Mucosa of gallbladder (tissue), 1 donor: ENCODE measurements at places on chromosomes 12 and 14. TPM values are rescaled to one million over a fixed set of nuclear protein-coding genes. Genes with fewer than 3 reads are reported as not detected.
A peak's percentile ranks its signal among the peaks of the same experiment; 100 is the strongest.

RTN1 gene
- 46.0 TPM for total RNA-seq

GPR135 gene
- total RNA-seq: 3.4 TPM

IFNG-AS1 gene
- total RNA-seq: not detected

CPNE6 gene
- total RNA-seq: 2.2 TPM

SOX5 gene
- 15.0 TPM for total RNA-seq

NOVA1 gene
- total RNA-seq: 18.7 TPM

- no peak for DNase-seq
These were observed 14.1 kb downstream of the CCDC63 start for GRCh38 chr12:110860833-110861296.

- DNase-seq: no peak
These were observed 368.1 kb upstream of the FOXG1 start for GRCh38 chr14:28398506-28398905.

DNA sequence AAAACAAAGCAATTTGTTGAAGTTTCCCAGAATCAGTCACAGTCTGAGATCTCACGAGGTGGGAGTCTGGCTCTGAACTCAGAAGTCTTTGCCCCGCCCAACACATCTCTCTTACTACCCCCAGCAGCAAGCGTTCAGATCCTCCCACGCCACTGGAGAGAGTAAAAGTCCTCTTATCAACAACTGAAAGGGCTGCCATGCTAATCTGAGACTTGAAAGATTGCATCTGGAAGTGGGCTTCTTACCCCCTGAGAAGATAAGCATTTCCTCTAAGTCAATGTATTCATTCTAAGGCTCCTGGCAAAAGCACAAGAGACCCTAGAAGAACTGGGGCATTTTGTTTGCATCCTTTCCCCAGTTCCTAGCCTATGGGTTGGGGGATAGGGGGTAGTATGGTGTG lies 34.1 kb upstream of the STON2 start:
- DNase-seq: no peak

DNA sequence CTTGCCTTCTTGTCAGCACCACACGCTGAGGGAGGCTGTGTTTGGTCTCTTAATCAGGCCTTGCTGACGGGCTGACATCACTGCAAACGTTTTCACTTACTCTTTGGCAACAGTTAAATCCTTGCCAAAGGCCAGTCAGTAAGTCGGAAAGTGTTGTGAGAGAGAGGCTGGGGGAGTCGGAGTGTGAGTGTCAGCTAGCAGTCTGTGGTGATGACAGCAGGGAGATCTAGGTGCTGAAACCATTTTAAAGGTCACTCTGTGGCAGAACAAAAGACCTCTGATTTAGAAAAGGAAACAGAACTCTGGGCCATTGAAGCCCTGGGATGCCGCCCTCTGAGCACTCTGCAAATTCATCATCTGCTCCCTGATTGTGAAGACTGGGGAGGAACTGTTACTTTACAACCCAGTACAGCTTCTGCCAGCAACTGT lies 143.5 kb downstream of the PAX9 start:
- no peak for DNase-seq

DNA sequence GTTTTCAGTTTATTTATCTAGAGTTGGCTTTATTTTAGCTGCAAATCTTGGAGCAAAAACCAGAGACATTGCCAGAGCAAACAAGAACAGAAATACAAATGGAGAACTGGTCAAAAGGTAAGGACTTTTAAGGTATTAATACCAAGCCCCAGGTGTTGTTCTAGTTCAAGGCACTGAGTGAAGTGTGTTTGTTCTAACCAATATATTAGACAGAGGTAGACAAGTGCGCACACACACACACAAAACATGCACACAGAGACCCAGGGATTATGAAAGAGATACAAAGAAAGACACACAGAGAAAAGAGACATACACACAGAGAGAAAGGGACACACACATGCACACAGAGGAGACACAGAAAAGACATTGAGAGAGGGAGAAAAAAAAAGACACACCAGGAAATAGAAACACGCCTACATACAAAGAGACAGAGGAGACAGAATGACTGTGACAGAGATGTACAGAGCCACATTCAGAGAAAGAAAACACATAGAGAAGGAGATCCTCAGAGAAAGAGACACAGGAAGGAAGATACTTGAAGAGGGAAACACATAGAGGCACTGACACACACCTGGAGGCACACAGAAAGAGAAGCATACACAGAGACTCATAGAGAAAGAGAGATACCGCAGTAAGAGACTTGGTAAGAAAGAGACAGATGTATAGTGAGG lies 50.2 kb downstream of the MIPOL1 start:
- no peak for DNase-seq

GRCh38 chr12:52056801-52057637 lies 5.8 kb downstream of the NR4A1 start:
- no peak for DNase-seq

DNA sequence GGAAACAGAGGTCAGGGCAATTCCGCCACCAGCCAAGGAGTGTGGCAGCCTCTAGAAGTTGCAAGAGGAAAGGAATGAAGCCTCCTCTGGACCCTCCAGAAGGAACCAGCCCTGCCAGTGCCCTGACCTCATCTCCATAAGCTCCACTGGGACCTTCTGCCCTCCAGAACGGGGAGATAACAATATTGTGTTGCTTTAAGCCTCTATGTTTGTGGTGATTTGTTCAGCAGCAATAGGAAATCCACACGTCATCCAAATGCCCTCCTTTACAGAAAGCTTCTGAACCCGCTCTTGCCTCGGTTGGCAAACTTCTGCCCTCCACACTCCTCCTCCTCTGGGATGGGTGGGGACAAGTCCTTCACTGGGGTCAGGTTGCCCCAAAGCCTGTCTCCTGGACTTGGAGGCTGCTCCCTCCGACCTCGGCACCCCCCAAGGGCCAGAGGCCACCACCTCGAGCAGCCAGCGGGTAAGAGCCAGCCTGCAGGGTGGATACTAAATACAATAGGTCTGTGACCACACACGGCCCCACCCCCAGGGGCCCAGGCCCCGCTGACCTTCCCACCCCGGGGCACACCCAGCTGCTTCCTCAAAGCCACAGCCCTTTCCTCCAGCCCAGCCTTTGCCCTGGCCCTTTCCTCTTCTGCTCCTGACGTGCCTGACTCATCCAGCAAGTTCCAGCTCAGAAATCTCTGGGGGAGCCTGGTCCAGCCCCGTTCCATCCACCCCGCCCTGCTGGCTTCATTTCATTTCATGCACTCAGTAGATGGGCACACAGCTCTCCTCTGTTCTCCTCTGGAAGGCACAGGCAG lies 58.7 kb upstream of the NCOR2 start:
- DNase-seq: peak; percentile 74

DNA sequence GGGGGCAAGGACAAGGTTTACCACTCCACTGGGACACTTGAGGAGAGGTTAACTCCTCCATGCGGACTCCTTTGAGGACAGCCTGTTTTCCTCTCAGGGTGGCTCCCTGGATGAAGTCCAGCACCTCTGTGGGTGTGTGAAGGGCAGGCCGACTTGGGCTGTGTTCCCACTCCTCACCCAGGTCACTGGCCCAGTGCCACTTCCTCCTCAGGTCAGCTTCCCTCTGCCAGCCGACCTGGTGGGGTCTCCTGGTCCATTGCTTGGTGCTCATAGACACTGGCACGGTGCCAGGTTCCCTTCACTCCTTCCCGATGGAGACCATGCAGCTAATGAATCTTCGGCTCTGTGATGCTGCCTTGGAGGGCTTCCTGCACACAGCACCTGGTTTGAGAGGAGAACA lies 146.4 kb upstream of the RTL1 start:
- DNase-seq: no peak

DNA sequence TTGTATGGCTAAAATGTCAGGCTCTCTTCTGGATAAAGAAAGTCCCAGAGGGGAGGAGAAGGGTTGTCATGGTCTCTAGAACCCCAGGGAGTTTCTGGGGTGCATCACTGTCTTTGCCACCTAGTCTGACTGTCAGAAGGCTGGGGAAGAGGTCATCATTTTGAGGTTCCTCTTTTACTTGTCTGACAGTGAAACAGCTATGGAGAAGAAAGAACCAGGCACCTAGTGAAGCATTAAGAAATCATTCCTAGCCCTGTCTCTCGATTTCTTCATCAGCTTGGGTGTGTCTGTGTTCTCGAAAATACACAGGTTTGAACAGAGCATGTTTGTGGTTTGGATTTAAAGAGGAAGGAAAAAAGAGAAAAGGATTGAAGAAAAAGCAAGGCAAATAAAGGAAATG lies 158.7 kb upstream of the LRIG3 start:
- DNase-seq: no peak

DNA sequence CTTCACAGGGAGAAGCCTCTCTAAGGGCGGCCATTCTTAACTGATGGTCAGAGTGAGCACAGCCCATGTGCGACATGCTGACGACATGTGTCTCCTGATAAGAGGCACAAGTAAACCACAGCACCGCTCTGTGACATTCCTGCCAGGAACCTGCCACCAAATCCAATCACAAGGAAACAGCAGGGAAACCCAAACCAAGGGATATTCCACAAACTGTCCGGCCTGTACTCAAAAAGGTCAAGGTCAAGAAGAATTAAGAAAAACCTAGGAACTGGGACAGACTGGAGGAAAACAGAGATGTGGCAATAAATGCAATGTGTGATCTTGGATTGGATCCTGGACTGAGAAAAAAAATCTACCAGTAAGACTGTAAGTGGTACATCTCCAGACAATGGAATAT lies 91.9 kb downstream of the SYNE3 start:
- DNase-seq: no peak

GRCh38 chr12:127300075-127300474 lies 966.9 kb upstream of the TMEM132C start:
- DNase-seq: no peak

DNA sequence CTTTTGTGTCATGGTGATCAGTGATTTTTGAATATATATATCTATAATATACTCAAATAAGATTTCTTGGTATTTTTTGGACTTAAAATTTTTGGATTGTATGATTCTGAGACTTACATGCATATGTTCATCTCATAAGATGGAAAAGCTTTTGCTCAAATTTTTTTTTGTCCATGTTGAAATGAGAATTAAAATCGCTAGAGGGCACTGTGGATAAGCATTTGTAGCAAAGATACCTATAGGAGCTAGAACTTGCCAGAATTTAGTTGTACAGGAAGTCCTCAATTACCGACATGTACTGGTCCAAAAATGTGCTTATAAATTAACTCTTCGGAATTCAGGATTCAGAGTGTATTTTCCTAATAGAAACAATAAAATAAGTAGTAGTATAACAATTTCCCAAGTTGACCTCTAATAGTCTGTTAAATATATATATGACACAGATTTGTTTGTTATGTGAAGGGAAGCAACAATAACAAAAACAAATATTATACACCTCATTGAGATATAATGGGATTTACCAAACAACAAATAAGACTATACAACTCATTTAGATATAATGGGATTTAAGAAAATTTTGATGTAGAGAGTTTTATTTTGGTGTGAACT lies 179.6 kb downstream of the TMEM117 start:
- no peak for DNase-seq

DNA sequence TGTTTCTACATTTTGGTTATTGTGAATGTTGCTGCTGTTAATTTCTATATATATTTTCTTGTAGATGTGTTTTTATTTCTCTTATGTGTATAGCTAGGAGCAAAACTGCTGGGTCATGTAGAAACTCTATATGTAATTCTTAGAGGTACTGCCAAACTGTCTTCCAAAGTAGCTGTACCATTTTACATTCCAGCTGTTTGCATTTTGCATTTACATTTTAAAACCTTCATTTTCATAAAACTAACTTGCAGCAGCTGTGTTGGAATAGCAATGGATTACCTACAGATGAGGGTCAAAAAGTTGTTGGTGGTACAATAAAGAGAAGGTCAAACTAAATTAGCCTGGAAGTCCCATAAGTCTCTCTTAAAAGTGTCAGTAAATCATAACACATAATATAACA lies 1109.7 kb downstream of the FLRT2 start:
- no peak for DNase-seq

- DNase-seq: no peak
These were observed 487.5 kb downstream of the TMEM121 start for GRCh38 chr14:106013879-106014376.

- no peak for DNase-seq
These were observed 397.3 kb downstream of the ZFP36L1 start for GRCh38 chr14:68395604-68396003.

DNA sequence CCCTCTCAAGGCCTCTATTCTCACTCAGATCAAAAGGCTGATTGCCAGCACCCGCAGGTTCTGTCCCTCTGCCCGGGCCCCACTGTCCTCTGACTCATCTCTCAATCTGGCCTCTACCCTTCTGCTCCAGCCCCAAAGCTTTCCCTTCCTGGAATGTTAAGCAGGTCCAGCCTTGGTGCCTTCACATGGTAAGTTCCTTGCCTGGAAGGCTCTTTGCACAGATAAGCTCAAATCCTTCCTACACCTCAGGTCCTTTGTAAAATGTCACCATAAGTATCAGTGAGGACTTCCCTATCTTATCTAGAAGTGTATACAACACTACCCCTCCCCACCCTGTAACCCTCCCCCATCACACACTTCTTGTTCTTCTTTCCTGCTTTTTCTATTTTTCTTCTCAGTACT lies 22.2 kb downstream of the LPCAT3 start:
- no peak for DNase-seq

GRCh38 chr14:101687756-101688546 lies 73.6 kb upstream of the PPP2R5C start:
- DNase-seq: no peak

- DNase-seq: no peak
These were observed 1.8 kb downstream of the IGF1 start for GRCh38 chr12:102478405-102479098.
